ENCODE measurements at places on chromosomes 11 and 22.

DNA sequence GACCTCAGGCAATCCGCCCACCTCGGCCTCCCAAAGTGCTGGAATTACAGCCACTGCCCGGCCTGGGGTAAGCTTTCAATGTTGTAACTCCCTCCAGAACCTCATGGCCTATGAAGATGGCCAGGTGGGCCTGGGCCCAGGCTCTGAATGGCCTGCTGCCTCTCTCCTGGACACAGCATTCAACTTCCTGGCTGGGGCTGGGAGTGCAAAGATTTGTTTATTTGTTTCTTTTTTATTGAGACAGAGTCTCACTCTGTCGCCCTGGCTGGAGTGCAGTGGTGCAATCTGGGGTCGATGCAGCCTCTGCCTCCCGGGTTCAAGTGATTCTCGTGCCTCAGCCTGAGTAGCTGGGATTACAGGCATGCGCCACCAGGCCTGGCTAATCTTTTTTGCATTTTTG, 513 bp upstream of the TSGA10IP start:
- DNase-seq, result no peak

- no peak for DNase-seq
Measured at GRCh38 chr22:41263704-41264103, 22.3 kb downstream of the RANGAP1 start.

- DNase-seq, result no peak
Measured at GRCh38 chr22:22203048-22203971, 41.3 kb upstream of the VPREB1 start.

DNA sequence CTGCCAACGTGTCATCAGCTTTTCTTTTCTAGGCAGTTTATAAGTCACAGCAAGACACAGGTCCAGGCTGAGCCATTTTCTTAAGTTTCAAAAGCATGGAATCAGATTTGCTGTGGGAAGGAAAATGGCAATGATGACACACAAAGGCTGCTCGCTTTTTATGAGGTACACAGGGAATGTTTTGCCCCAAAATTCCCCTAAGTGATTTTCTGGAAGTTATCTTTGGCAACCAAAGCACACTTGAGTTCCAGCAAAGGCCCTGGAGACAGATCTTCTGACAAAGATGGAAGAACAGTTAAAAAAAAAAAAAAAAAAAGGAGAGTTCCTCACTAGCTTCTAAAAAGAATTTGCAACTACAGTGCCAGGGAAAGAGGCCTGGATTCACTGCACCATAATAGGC, 260.8 kb downstream of the LARGE1 start:
- no peak for DNase-seq

DNA sequence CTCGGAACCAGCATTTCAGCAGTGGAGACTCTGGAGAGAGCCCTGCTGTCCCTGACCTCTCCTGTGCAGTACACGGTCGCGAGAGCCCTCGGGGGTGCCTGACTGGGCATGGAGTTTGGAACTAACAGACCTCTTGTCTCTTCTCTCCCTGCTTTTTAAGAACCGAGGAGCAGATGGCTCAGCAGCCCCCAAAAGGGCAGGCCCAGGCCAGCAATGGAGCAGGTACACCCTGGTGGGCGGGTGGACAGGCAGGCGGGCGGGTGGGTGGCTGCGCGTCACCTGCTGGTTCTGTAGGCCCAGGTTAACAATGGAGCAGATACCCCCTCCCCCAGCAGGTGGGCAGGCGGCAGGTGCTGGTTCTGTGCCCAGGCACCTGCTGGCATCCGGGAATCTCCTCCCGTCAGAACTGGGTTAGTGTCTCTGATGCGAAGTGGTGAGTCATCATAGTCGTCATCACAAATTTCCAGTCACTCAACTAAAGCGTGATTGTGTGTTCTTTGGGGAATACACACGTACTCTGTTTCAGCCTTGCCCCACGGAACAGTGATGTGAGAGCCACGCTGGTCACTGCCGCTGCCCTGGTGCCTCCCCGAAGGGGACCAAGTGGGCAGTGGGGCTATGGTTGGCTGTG, 41.1 kb downstream of the GRAMD4 start:
- peak; percentile 48 for DNase-seq

GRCh38 chr11:844693-845644, 2.3 kb downstream of the TSPAN4 start:
- DNase-seq, result no peak

GRCh38 chr22:42256930-42257329, 13.5 kb downstream of the TCF20 start:
- DNase-seq, result no peak
